ENCODE measurements at places on chromosomes 2 and 18.

GRCh38 chr2:98804265-98804650 is 73.3 kb upstream of the MGAT4A start:
- no peak for DNase-seq

DNA sequence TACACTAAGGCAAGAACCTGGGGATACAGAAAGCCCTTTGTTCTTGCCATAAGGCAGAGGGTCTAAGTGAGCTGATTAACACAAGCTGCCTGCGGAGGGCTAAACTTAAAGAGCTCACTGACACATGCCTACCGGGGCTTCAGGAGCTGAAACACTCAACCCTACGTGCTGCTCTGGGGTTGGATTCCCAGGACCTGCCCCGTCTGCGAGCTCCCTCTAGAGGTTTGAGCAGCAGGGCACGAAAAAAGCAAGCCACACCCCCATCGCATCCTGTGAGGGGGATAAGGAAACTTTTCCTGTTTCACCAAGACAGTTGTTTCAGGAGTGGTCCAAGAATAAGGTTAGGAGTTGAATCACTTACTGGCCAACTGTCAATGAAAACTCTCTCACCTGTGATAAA is 562.1 kb downstream of the TMX3 start:
- no peak for DNase-seq

- no peak for DNase-seq
These were observed 6.6 kb upstream of the KANSL1L start for GRCh38 chr2:210177769-210178168.

DNA sequence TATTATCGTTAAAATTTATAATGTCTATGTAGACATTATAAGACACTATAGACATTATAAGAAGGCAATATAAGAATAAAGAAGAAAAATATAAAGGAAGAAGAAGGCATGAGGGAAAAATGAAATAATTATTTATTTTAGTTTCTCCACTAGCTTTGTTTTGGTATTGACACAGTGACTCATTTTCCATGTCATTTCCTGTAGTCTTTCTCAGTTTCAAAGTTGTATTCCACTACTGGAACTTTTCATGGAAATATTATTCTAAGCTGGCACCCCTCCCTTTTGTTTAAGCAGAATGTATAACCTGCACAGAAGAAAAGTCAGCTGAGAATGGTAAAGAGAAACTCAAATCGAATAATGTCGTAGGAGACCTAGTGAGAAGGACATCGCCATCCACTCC is 234.2 kb upstream of the NETO1 start:
- no peak for DNase-seq

GRCh38 chr2:129135017-129135416 is 816.3 kb upstream of the HS6ST1 start:
- no peak for DNase-seq
